ENCODE measurements at places on chromosomes 3 and 15.

- no peak for DNase-seq
These were observed 87.8 kb downstream of the NCEH1 start for GRCh38 chr3:172622916-172623700.

DNA sequence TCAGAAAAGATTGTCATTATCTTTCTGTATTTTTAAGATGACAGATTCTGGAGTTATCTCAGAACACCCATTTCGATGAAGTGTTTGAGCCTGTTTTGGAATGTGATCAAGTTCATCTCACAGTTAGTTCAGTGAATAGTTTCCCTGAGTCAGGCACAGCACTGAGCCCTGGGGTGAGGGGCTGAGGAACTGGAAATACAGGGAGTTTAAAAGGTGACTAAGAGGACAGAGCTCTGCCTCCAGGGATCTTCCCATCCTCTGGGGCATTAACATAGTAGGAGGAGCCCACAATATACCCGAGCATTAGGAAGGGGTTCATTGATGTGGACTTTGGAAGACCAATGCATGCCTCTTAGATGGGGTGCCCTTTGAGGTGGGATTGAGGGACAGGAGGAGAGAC is 355.1 kb downstream of the CLSTN2 start:
- no peak for DNase-seq

DNA sequence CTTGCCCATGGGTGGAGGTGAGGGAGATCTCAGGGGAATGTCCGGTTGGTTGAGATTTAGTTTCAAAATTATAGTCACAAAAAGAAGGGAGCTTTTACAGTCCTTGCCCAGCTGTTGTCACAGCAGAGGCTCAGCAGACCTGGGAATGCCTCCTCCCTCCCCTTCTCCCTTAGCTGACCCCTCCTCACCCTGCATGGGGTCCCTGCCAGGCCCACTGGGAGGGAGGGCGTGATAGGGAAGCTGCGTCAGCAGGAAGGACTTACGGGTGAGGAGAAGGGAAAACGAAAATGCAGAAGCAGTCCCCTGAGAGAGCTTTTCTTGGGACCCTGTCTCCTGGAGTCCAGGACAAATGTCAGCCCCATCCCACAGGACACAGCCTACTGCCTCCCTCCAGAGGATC is 18.9 kb downstream of the SCN5A start:
- DNase-seq = no peak

- DNase-seq = no peak
These were observed 178.1 kb downstream of the OPA1 start for GRCh38 chr3:193771011-193771652.

DNA sequence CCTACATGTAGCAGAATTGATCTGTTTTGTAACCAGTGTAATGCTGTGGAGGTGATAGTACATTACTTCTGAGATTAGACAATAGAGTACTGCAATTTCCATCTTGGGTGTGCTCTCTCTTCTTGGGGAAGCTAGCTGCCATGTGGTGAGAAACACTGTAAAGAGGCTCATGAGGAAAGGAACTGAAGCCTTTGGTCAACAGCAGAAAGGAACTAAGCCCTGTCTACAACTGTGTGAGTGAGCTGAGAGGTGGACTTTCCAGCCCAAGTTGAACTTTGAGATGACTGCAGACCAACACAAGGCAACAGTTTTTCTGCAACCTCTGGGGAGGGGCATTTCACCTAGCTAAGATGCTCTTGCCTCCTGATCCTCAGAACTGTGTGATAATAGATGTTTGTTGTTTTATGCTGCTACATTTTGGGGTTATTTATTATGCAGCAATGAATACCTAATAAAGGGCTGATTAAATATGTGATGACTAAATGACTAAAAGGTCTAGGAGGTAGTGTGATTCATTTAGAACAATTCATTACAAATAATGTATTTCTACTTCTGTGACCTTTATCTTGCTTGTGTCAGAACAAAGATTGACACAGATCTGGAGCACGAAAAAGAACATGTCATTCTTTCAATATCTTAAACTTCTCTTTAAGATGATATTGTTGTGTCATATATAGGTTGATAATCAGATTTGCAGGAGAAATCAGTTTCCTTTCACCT is 121.6 kb upstream of the THRB start:
- no peak for DNase-seq
